ENCODE measurements at places on chromosomes 3 and 15.

GRCh38 chr15:57563416-57563815 lies 28.3 kb upstream of the MYZAP start:
- DNase-seq, result no peak

GRCh38 chr3:141853629-141854168 lies 22.7 kb upstream of the ATP1B3 start:
- no peak for DNase-seq

DNA sequence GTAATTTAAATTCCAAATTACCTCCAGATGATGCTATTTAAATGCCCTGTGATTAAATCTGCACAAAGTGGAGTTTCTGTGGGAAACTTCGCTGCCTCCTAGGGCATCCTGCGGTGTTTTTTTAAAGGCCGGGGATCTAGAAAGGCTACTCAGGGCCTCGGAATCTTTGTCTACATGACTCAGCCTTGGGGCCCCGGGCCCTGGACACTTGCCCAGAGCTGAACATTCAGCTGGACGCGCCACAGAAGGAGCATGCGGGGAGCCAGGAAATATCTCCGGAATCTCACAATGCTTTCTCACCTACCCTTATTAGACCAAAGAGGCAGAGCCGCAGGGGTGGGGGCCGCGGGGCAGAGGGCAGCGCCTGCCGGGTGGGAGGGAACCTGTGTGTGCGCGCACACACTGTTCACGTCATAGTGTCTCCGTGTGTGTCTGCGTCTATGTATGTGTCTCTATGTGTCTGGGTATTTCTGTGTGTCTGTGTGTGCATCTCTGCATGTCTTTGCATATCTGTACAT lies 145.5 kb upstream of the TPM1 start:
- DNase-seq, result no peak

DNA sequence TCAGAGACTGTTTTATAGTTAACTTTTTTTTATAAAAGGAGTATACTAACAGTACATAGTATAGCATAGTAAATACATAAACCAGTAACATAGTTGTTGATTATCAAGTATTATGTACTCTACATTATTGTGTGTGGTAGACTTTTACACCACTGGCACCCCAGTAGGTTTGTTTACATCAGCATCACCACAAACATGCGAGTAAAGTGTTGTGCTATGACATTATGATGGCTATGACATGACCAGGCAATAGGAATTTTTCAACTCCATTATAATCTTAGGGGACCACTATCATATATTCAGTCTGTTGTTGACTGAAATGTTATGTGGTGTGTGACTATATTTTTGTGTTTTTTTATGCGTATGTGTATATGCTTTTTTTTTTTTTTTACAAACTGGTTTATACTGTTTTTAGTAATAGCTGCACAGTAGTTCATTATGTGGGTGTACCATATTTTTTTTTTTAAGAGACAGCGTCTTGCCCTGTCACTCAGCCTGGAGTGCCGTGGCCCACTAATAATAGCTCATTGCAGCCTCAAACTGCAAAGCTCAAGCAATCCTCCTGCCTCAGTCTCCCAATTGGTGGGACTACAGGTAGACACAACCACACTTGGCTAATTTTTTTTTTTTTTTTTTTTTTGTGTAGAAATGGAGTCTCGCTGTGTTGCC lies 1.9 kb downstream of the CAPN7 start:
- no peak for DNase-seq

GRCh38 chr3:24110051-24110450 lies 165.0 kb downstream of the NR1D2 start:
- DNase-seq, result no peak

- no peak for DNase-seq
These were observed 638.0 kb downstream of the OTOL1 start for GRCh38 chr3:162134571-162134970.

GRCh38 chr3:34504775-34505174 lies 706.3 kb downstream of the PDCD6IP start:
- DNase-seq, result no peak
